Vagina (tissue), 2 donors: ENCODE measurements at places on chromosomes 1 and 21. TPM values are rescaled to one million over a fixed set of nuclear protein-coding genes. Genes with fewer than 3 reads are reported as not detected.
A peak's percentile ranks its signal among the peaks of the same experiment; 100 is the strongest.

- DNase-seq, result no peak
These were observed 142.9 kb upstream of the ATP1B1 start for GRCh38 chr1:168963601-168964000.

GRCh38 chr1:84479998-84480397 is 932 bp downstream of the RPF1 start:
- no peak for DNase-seq

GRCh38 chr1:212629450-212630157 is 21.0 kb downstream of the ATF3 start:
- no peak for DNase-seq

DNA sequence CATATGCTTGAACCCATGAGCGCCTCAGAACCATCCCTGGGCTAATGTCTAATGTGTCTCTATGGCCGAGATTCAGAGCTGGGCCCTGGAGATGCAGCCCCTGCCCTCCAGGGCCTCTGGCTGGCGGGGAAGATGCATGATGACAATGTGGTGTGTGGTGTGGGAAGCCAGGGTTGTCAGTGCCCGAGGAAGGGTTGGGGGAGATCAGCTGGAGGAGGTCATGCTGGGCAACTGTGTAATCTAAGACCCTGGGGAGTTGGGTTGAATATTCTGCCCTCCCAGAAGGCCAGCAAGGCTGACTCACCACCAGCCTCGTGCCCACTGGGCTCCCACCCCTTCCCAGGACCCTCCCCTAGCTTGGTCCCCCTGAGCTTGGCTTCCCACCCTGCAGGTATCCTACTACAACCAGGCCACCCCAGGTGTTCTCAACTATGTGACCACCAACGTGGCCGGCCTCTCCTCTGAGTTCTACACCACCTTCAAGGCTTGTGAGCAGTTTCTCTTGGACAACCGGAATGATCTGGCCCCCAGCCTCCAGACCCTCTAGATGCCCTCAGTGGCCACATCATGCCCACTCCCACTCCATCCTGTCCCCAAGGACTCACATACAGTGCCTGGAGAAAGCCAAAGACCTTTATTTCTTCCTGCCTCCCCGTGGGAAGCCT is 14.6 kb downstream of the FAM151A start:
- no peak for DNase-seq

The TRAF3IP3 gene
- 7.1 TPM for total RNA-seq

DNA sequence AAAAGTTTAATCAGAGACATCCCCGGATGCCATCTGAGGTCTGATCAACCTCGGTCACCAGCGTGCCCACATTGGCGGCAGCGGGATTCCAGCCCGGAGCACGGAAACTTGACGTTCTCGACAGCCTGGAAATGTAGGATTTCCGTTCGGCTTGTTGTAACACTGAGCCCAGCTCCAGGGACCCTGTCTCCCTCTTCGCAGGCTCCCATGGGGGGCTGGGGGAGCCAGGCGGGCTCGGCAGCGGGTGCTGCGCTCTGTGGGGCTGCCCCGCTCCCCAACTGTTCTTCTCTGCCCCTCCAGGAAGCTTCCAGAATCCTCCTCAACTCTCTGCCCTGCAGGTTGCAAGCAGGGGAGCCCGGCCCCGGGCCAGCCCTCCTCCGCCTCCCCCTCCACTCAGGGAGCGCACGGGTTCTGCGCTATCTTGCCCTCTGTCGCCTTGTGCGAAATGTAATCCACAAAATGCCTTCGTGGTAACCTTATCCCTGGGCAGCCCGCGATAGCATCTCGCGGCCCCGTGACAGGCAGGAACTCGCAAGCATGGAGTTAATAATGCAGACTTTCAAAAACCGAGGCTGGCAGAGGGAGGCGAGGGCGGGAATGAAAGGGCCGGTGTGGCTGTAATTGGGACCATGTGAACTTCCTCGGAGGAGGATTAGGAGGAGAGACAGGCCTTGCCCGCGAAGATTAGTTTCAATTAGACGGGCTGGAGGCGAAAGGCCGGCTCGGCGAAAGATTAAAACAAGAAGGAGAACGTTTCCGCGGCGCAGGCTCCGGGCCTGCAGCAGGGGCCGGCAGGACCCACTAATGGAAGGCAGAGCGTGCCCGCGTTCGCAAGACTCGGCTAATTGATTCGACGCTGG is 53.9 kb upstream of the TTC34 start:
- no peak for DNase-seq

GRCh38 chr1:238892612-238893011 is 493.8 kb upstream of the CHRM3 start:
- DNase-seq, result no peak

GRCh38 chr21:41763996-41764395 is 2.9 kb downstream of the RIPK4 start:
- no peak for DNase-seq

DNA sequence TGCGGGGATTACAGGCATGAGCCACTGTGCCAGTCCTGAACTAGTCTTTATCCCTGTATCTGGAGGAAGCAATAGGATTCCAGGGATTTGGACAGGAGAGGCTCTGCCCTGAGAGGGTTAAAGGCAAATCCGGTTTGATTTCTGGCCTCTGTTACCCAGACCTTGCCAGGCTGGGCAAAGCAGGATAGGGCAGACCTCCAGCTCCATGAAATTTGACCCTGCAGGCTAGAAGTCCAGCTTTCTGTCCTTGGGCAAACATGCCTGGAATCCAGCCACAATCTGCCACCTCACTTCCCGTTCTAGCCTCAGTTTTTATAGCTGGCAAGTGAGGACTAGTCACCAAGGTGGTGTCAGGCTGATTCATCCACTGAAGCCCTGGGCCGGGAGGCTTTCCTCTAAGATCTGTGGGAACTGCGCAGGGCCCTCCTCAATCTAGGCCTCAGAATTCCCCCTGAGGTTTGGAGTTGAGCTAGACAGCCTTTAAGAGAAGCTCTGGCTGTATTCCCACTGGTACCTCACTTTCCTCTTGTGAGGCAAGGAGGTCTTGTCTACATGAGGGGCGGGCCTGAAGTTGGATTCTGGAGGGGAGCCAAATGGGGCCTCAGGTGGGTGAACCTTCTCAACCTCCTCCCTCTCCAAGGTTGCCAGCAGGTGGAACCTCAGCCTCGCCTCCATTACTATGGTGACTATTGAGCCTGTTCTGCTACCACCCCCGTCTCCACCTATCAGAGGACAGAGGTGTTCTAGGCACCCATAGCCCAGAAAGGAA is 7.0 kb upstream of the P3R3URF start:
- DNase-seq, result no peak

- DNase-seq, result no peak
These were observed 6.4 kb upstream of the EDN2 start for GRCh38 chr1:41490911-41491310.

- no peak for DNase-seq
These were observed 48.7 kb upstream of the ZC3H11B start for GRCh38 chr1:219661464-219662092.

DNA sequence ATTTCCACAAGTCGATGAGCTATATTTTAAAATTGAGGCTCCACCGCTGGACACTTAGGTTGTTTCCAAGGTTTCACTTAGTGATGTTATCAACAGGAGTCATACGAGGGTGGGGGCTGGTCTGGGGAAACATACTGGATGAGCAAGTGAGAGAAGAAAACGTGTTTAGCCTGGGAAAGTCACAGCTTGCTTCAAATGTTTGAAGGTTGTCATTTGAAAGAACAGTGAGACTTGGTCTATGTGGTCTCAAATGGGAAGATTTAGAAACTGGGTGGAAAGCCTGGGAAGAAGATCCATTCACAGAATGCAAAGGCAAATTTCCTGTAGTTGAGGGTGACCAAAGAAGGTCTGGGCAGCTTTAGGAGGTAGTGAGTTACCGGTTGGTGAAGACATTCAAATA is 9.9 kb upstream of the DYRK1A start:
- no peak for DNase-seq

DNA sequence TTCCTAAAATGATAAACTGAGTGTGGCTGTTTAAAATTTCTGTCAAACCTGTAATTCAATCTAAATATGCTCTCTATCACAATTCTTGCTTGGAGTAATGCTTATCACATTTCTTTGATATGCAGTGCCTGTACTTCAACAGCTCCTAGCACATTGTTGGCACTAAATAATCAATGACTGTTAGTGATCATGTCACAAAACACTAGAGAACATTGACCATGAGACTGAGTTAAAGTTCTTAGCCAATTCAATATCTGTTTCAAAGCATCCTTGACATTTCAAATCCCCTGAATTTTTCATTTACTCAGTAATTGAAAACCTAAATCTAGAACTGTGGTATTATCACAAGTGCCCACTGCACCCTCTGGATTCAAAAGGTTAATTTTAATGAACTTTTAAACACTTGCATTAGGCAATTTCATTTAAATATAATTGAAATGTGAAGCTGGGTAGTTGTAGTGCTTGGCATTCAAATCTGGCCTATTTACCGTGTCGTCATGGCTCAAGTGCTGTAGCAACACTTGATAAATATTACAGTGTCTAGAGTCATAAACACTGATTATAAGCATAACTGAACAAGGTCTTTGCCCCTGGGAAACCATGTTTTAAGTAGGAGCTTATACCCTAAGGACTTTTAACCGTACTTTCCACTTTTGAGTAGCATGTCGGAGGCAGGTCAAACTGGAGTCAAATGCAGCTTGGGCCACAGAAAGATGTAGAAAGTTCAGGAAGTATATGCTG is 143.6 kb downstream of the LRRC7 start:
- DNase-seq, result no peak

- no peak for DNase-seq
These were observed 450.3 kb upstream of the ZP4 start for GRCh38 chr1:238340989-238341388.

The HCRTR1 gene
- not detected for total RNA-seq

- DNase-seq, result no peak
These were observed 12.6 kb upstream of the PLA2G2C start for GRCh38 chr1:20198918-20199317.

- DNase-seq, result no peak
These were observed 61.8 kb downstream of the CLEC20A start for GRCh38 chr1:178434899-178435435.

DNA sequence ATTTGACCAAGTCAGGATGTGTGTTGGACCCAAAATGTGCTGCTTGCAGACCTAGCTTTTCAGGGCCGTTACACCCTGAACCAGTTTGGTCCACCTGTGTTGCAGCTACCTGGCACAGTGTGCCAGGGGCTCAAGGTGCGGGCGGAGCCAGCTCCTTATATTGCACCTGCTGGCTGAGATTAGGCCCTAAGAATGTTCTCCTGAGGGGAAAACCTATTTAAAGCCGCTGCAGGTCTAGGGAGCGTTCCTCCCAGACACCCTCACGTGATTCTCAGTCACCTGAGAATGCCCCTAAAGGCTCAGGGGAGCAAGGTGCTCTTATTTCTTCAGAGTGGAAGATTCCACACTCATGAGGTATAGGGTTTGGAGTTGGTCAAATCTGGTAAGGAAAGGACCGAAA is 12.0 kb downstream of the GSTM3 start:
- no peak for DNase-seq

DNA sequence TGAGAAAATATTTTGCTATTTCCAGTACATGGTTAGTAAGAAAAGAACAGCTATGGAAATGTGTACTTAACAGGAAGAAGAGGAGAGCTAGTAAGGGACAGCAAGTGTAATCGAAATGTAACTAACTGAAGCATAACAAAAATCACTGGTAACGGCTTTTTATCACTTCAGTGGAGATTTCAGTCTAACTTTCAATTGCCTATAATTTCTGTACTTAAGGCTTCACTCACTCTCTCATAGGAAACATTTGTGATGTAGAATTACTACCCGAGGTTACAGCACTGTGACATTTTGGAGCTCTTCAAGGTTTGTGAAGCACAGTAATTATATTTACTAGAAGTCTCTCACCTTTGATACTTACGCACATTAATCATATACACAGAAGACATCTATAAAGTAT is 1119.1 kb downstream of the AMY1C start:
- no peak for DNase-seq

- DNase-seq, result peak; percentile 80
These were observed 35.5 kb downstream of the MAN1C1 start for GRCh38 chr1:25651824-25652741.

The CHODL gene
- total RNA-seq, result 3.2 TPM
